ENCODE measurements at places on chromosomes 2 and 18.
A peak's percentile ranks its signal among the peaks of the same experiment; 100 is the strongest.

DNA sequence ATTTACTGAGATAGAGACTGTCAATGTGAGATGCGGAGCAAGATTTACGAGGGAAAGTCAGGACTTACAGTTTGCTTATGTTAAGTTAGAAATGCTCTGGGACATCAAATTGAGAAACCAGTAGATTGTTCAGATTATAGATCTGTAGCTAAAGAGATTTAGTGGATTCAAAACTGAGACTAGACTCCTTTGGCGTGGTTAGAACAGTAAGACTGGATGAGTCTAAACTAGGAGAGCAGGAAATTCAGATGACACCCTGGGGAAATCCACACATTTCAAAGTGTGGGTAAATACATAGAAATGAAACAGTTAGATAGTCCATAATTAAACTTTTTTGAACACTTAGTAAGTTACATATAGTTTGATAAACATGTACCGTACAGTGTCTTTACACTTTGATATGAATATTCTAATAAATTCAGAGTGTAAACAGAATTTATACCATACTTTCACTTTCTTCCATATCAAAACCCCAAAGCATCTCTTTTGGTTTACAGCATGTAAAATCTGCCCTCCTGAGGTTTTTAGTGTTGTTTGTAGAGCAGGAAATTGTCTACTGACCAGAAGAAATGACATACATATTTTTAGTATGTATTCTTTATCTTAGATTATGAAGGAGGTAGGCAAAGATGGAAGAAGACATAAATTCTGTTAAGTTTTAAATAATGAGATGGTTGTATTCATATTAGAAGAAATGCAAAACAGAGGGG, 231.5 kb downstream of the NYAP2 start:
- no peaks in the 10 kb centered on the region for H3K4me1 ChIP-seq
- no peak for DNase-seq
- H3K27me3 ChIP-seq = no peaks in the 10 kb centered on the region
- H3K4me3 ChIP-seq = no peak overlapping the region

- no peaks in the 10 kb centered on the region for H3K27me3 ChIP-seq
- no peak overlapping the region for H3K27ac ChIP-seq
- H3K4me1 ChIP-seq = no peaks in the 10 kb centered on the region
Measured at GRCh38 chr2:147451902-147452515, 392.8 kb upstream of the ACVR2A start.

DNA sequence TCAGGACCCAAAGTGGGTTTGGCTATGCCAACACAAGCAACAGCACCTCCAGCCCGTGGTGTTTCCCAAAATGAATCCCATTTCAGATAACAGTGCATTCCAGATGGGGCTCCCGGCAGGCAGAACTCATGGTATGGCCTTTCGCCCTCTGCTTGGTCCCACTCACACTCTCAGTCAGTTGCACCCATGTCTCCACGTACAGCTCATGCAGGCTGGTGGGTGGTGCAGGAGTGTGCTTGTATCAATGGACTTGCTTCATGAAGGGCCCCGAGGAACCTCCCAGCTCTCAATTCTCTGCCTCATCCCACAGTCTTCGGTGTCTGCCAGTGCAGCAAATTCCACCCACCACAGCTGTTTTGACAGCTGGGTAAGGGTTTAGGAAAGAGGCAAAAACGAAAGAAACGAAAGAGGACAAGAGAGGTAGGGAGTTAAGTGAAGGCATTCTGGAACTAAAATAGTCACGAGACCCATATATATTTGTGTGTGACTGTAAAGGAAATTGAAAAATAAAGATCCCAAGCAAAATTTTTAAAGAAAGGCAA, 278.1 kb downstream of the DCDC2C start:
- no peaks in the 10 kb centered on the region for H3K36me3 ChIP-seq
- no peak for DNase-seq
- H3K4me3 ChIP-seq = no peak overlapping the region

DNA sequence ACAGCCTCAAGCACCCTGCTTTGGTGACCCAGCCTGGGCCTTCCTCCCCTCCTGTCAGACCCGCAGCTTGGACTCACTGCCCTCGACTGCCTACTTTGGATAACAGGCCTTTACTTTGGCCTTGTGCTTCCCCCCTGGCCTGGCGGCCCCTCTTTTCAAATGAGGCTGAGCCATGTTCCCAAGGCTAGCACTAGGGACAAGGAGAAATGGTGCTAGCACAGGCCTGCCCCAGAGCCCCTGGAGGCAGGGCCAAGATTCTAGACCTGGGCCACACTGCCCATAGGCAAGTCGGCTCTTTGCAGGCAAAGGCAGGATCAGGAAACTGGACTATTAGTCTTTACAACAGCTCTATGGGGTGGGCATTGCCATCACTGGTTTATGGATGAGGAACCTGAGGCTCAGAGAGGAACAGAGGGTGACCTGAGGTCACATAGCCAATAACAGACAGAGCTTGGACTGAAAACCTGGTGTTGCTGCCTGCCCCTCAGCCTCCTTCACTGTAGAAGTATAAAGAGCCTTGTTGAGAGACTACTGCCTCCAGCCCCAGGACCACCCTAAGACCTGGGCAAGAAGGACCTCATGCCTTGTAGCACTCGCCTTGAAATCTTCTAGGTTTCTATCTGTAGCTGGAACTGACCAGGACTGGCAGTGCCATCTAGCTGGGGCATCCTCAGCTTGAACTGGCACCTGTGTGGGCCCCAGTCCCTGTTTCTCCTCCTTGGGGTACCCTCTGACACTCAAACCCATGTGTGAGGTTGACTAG, 266.3 kb downstream of the DYSF start:
- no peaks in the 10 kb centered on the region for H3K27me3 ChIP-seq
- no peaks in the 10 kb centered on the region for H3K36me3 ChIP-seq
- H3K27ac ChIP-seq = no peak overlapping the region

GRCh38 chr2:73935641-73936040, 9.0 kb downstream of the DGUOK start:
- DNase-seq = no peak
- H3K4me1 ChIP-seq = no peaks in the 10 kb centered on the region
- no peaks in the 10 kb centered on the region for H3K27me3 ChIP-seq
- H3K4me3 ChIP-seq = no peak overlapping the region
- no peak overlapping the region for H3K27ac ChIP-seq

- no peaks in the 10 kb centered on the region for H3K27me3 ChIP-seq
- peaks cover 36% of the 10 kb centered on the region for H3K4me1 ChIP-seq
- H3K4me3 ChIP-seq = no peak overlapping the region
- DNase-seq = no peak
- H3K36me3 ChIP-seq = no peaks in the 10 kb centered on the region
Measured at GRCh38 chr2:33782395-33783230, 183.5 kb upstream of the FAM98A start.

DNA sequence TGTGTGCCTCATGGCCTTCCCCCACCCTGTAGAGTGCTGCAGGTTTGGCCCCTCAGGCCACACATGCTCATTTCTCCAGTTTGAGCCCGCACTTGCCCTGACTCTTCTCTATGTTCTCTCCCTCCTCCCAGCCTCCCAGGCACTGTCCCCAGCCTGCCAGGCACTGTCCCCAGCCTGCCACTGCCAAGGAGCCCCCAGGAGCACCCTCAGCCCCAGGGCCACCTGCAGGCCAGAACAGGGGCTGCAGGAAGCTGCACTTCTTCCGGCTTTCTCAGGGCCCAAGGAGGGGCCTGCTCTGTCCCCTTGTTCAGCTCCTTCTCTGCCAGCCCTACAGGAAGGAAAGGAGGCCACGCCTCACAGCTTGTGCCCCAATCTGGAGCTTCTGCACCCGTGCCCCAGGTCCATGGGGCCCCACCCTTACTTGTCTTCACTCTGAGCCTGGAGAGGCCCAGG, 31.6 kb downstream of the CYP26B1 start:
- no peak overlapping the region for H3K27ac ChIP-seq
- no peaks in the 10 kb centered on the region for H3K27me3 ChIP-seq
- no peak overlapping the region for H3K4me3 ChIP-seq
- no peaks in the 10 kb centered on the region for H3K4me1 ChIP-seq
- no peaks in the 10 kb centered on the region for H3K36me3 ChIP-seq

DNA sequence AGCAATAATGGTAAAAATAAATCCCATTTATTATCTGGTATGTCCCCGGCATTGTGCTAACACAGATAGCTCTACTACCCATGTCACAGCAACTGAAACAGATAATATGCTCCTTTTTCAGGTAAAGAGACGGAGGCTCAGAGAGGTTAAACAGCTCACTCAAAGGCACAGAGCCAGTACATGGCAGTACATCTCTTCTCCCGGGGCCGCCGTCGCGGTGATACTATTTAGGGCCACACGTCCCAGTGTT, 693 bp upstream of the PDK1 start:
- DNase-seq = no peak
- peaks cover 48% of the 10 kb centered on the region for H3K4me1 ChIP-seq
- peak overlapping the region; percentile 90 for H3K27ac ChIP-seq
- no peaks in the 10 kb centered on the region for H3K36me3 ChIP-seq
- H3K4me3 ChIP-seq = peak overlapping the region; percentile 86
- no peaks in the 10 kb centered on the region for H3K27me3 ChIP-seq

DNA sequence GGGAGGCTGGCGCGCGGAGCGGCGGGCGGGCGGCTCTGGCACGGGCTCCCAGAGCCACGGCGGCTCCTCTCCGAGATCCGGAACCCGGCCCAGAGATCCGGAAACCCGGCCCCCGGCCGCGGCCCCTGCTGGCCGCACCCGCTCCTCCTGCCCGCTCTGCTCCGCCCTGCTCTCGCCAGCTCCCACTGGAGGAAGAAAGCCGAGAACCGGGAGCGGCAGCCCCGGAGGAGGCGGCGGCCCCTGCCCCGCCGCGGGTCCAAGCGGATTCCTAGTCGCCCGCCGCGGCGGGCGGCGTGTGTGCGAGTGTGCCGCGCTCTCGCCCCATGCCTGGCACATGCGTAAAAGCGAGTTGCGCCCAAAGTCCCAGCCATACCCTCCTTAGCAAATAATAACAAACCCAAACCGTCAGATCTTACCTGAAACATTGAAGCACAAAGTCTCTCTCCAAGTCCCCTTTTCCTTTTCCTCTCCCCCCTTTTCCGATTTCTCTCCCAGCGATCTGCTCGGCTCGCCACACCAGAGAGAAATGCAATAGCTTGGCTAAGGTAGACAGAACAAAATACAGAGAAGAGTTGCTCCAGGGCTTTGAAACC, 108.7 kb upstream of the KCTD1 start:
- H3K4me1 ChIP-seq = no peaks in the 10 kb centered on the region
- H3K27ac ChIP-seq = no peak overlapping the region
- peak overlapping the region; percentile 74 for H3K4me3 ChIP-seq
- peaks cover 18% of the 10 kb centered on the region for H3K27me3 ChIP-seq
- DNase-seq = peak; percentile 60

DNA sequence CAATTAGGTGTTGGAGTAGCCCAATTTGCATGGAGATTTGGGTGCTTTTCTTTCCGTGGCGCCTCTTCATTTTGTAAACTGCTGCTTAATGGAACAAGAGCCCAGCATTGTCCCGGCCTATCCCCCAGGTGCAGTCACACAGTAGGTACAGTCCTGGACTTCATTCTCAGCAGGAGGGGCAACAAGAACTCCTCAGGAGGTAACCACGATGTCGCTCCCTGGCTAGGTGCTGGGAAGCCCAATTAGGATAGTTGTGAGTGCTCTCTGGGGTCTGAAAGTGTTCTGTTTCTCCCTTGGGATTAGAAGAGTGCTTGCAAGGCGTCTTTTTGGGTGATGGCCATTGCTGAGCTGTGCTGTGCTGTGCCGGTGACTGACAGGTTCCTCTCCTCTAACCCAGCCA, 53.8 kb downstream of the CABLES1 start:
- H3K36me3 ChIP-seq = peaks cover 3% of the 10 kb centered on the region
- H3K27me3 ChIP-seq = no peaks in the 10 kb centered on the region
- no peak for DNase-seq
- H3K4me3 ChIP-seq = no peak overlapping the region
- peaks cover 42% of the 10 kb centered on the region for H3K4me1 ChIP-seq
- H3K27ac ChIP-seq = no peak overlapping the region

- H3K36me3 ChIP-seq = no peaks in the 10 kb centered on the region
- no peak overlapping the region for H3K4me3 ChIP-seq
- H3K27ac ChIP-seq = no peak overlapping the region
- no peak for DNase-seq
- no peaks in the 10 kb centered on the region for H3K4me1 ChIP-seq
Measured at GRCh38 chr2:133458280-133458679, 110.0 kb downstream of the NCKAP5 start.

DNA sequence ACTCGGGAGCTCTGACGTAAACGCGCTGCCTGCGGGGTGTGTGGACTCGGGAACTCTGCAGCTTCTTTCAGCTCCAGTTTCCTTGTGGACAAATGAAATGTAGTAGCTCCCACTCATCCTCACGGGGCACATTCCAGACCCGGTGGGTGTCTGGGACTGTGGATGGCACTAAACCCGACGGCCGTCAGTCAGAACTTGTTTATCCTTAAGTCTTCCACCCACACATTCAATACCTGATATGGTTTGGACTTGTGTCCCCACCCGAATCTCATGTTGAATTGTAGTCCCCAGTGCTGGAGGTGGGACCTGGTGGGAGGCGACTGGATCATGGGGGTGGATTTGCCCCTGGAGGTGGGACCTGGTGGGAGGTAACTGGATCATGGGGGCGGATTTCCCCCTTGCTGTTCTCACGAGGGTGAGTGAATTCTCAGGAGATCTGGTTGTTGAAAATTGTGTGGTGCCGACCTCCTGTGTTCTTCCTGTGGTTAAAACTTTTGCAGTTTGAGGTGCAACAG, 81.2 kb upstream of the SNTG2 start:
- no peak overlapping the region for H3K4me3 ChIP-seq
- H3K4me1 ChIP-seq = no peaks in the 10 kb centered on the region
- no peaks in the 10 kb centered on the region for H3K27me3 ChIP-seq
- no peak overlapping the region for H3K27ac ChIP-seq

Data from MM.1S (cell line).